Astrocyte (in vitro differentiated cells and primary cell): ENCODE measurements at places on chromosomes 7 and 10.
A peak's percentile ranks its signal among the peaks of the same experiment; 100 is the strongest.

- peak; percentile 12 for DNase-seq
Measured at GRCh38 chr10:122962405-122962804, 8.4 kb upstream of the C10orf88 start.

- DNase-seq = peak; percentile 66
Measured at GRCh38 chr7:65554-65953, 126.8 kb upstream of the FAM20C start.

DNA sequence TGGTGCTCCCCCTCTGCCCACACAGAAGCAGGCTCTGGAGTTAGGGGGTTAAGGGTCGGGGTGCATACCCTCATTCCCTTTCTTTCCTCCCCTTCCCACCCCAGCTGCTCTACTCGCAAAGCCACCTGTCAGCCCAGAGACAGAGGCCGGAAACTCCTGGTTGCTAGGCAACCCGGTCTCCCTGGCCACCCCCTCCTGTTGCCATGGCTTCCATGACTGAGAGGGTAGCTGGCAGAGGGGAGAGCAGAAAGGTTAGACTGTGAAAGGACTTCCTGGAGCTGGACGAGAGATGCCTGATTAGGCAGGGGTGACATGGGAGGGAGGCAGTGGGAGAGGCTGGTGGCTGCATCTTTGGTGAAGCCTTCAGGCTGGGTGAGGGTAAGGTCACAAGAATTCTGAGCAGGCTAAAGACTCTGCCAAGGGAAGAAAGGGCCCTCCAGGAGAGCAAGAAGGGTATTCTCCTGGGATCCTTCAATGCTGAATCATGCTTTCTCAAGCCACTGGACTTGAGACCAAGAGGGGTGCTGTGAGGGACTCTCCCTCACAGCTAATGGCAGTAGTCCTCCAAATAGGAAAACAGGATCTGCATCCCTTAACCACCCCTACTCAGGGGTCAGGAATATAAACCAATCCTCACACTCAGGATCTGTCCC lies 5.4 kb downstream of the PSD start:
- no peak for DNase-seq

DNA sequence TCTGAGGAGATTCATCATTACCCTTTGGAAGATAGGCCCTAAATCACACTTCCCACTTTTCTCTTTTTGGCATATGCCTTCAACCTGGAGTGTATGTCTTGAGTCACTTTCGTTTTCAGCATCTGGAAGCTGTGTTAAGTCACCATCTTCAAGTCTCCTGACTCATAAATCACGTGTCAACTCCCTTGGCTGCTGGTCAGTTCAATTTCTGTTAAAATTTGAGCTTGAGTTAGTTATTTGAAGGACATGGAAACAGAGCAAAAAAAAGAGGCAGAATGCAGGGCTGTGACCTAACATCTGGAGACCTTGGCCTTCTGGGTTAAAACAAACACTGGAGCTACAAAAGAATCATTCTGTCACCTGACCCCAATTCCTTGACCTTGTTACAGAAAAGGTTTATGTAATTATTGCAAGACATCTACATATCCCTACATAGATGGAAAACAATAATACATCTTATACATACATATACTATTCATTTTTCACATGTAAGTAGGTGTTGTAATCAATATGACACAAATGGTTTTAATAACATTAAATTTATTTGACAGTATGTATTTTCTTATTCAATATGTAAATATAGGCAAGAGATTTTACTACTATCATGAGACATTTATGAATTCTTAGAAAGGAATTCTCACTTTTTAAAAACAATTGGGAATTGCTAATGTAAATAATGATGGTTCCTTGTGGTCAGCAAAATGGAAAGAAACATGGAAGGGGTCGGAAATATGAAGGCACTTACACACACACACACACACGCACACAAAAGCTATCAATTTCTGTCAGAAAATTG lies 169.7 kb upstream of the PHYHIPL start:
- DNase-seq = peak; percentile 81

- peak; percentile 93 for DNase-seq
Measured at GRCh38 chr7:45435846-45436245, 138.3 kb upstream of the ADCY1 start.

DNA sequence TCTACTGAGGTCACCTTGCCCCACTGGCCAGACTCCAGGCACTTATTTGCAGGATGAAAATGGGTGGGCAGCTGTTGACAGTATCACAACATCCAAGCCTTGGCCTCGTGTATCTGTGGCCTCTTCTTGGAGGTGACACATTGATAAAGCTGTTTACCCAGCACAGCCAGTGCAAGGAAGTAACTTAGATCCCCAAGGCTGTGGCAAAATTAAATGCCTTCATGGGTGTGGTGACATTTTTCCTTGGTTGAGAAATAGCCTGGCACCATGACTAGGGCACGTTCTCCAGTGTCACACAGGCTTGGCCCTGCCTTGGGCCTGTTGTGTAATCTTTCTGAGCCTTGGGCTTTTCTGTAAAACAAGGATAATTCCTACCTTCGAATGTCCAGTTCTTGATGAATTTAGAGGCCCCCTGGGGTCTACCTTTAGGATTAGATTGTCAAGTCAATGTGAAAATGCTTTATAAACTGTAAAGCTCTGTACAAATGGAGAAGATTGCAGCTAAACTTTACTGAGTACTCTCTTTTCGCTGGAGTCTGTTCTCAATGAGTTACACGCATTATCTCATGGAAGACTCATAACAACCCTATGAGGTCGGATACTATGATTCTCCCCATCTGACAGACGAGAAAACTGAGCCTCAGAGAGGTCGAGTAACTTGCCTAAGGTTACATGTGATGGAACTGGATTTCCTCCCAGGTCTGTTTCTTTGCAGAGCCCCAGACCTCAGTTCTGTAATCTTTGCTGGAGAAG lies 46.7 kb upstream of the LOXL4 start:
- DNase-seq = no peak

- DNase-seq = peak; percentile 20
Measured at GRCh38 chr10:96017191-96017687, 26.1 kb upstream of the CCNJ start.

GRCh38 chr10:124525751-124526600 lies 64.4 kb downstream of the LHPP start:
- DNase-seq = no peak

- no peak for DNase-seq
Measured at GRCh38 chr10:117689566-117689965, 147.0 kb downstream of the EMX2 start.

GRCh38 chr7:11707606-11708193 lies 124.3 kb downstream of the THSD7A start:
- DNase-seq = peak; percentile 36

- DNase-seq = no peak
Measured at GRCh38 chr7:92409357-92409756, 37.9 kb upstream of the GATAD1 start.

DNA sequence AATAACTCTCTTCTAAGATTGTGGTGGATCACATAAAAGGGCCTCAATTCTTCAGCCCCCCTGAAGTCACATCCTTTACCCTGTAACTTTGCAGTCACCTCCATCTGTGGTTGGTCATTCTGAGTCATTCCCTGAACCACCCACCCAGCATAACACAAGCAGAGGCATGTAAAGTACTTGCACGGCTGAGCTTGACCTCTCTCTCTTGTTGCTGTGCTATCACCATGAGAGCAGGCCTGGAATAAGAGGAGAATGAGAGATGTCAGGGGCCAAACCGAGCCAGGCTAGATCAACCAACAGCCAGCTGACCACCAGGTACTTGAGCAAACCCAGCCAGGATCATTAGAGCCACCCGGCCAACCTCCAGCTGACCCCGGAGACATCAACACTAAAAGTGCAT lies 13.5 kb upstream of the STK17A start:
- peak; percentile 95 for DNase-seq

GRCh38 chr10:56258378-56258777 lies 102.7 kb downstream of the ZWINT start:
- DNase-seq = no peak

DNA sequence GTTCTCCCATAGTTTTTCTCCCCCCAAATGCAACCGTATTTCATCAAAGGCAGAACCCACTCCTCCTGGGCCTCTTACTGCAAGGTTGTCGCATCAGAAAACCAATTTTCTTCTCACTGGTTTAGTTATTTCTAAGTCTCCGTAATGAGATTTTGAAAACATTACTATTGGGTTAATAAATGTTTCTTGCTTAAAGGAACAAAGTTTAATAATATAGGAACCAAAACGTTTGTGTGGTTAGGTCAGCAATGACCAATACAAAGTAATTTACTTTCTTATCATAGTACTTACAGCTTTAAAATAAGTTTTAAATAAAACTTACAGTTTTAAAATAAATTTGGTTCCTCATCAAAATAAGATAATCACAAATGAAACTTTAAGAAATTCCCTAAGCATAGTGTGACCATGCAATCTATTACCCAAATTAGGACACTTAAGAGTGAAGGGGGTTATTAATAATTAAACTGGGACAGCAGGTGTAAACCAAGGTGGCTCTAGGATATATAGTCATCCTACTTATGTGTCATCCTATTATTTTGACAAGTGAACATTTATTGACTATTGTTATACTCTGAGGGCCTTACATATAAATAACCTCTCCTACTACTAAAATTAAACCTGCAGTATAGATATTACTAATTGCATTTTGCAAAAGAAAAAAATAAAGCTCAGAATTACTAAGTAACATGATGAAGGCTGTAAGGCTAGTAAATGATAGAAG lies 415.4 kb upstream of the LRRN3 start:
- no peak for DNase-seq

DNA sequence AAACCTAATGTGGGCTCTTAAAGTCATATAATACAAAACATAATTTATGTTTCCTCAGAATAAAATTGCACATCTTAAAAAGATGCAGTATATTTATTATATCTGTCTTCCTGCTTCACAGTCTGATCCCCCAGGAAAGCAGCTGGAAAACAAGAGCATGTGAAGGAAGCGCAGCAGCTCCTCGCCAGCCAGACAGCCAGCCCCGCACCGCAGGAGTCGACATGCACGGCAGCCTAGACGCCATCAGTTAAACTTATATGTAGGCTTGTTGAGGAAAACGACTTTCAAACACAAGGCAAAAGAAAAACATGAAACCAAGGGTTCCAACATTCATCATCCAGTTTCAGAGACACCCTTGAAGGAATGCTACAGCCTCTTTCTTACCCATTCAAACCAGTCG lies 59.0 kb downstream of the PAXIP1 start:
- DNase-seq = no peak

GRCh38 chr10:96891840-96892239 lies 59.7 kb downstream of the LCOR start:
- DNase-seq = no peak

GRCh38 chr7:93279541-93279940 lies 47.4 kb downstream of the VPS50 start:
- peak; percentile 3 for DNase-seq

DNA sequence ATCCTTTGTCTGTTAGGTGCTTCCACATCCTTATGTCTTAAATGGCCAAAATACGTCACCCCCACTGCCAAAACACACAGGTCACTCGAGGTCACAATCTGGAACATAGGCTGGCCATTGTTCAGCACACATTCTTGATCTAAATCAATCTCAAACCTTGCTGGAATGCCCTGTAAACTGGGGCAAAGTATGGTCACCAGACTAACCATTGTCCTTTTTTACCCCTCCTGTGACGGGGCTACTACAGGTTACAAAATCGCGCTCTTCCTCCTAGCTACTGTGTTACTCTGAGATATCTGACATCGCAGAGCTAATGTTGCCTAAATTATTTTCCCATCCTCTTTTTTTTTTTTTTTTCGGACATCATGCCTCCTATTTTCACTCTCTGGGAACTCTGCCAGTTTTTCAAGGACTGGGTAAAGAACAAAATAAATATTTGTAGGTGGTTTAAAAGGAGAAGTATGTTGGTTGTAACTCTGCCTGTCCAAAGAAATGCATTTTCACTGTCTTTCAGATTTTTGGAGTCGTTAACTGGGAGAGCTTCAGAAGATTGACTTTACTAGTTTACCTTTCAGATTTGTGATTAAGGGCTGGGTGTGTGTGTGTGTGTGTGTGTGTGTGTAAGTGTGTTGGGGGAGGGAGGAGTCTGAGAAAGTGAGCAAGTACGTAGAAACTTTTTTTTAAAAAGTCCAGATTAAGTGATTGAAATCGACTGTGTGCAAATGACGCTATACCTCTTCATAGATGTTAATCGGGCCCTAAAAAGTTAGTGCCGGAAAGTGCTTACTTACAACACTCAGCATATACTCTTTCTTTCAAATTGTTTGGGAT lies 942 bp upstream of the KIAA1217 start:
- DNase-seq = peak; percentile 33

- DNase-seq = peak; percentile 59
Measured at GRCh38 chr7:85186083-85186520, 754 bp downstream of the SEMA3D start.

GRCh38 chr7:19707240-19707639 lies 1.6 kb downstream of the POLR1F start:
- no peak for DNase-seq

DNA sequence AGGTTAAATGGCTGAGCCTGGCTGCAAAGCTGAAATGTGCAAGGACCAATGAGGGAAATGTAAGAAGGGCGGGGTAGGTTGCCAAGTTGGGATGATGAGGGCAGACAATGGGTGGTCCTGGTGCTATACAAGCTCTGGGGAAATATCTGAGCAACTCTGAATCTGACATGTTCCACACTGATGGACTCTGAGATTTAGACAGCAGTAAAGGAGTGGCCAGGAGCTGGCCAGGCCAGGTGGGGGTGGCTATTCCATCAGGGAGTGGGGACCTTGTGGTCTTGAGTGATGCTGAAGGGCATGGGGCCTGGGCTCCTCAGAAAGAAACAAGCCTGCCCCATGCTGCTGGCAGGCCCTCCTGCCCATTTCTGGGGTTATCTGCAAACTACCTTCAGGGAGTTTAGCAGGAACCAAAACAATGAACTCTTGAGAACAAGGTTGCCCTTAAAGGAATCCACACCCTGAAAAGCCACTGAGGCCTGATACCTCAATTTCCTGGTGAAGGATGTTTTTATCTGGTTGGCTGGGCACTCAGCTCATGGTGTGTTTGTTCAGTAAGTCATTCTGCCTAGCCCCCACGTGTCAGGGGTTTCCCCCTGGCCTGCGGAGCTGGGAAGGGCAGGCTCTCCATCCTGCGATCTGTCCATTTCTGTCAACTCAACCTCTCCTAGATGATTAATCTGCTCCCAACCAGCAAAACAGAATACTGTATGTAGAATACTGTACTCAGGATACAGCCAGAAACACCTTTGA lies 143.3 kb upstream of the TNS3 start:
- DNase-seq = peak; percentile 45

DNA sequence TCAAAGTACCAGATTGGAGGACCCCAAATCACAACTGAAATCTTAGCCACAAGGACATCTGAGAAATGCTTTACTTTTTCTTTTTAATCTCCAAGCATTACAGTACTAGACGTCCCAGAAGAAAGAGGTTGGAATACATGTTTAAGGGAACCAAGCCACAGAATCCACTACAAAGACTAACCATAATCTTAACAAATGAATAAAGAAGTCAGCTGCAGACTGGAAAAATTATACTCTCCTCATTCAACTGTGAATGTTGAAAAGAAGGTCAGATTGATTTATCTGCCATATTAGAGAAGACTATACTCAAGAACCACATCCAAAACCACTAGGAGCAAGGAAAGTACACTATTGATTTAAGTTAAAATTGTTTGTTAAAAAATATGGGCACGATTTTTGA lies 102.1 kb upstream of the ABCB5 start:
- peak; percentile 67 for DNase-seq

- no peak for DNase-seq
Measured at GRCh38 chr10:51002469-51002868, 71.8 kb upstream of the PRKG1 start.
